ENCODE measurements at places on chromosomes 11 and 22.

DNA sequence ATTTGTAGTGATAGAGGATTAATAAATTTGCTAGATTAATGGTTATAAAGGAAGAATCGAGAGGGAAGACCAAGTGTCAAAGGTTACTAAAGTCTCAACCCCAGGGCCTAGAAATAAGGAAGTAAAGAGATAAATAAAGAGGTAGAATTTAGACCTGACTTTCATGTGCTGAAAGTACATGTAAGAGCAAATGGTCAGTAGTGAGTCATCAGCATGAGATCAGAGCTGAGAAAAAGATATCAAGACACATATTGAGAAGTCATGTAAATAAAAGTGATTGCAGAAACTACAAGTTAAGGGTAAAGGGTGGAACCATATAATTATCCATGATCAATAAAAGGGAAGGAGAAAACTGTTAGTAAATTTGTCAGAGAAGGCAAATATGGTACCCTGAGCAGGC lies 1.4 kb upstream of the OR8B8 start:
- no peak for DNase-seq

DNA sequence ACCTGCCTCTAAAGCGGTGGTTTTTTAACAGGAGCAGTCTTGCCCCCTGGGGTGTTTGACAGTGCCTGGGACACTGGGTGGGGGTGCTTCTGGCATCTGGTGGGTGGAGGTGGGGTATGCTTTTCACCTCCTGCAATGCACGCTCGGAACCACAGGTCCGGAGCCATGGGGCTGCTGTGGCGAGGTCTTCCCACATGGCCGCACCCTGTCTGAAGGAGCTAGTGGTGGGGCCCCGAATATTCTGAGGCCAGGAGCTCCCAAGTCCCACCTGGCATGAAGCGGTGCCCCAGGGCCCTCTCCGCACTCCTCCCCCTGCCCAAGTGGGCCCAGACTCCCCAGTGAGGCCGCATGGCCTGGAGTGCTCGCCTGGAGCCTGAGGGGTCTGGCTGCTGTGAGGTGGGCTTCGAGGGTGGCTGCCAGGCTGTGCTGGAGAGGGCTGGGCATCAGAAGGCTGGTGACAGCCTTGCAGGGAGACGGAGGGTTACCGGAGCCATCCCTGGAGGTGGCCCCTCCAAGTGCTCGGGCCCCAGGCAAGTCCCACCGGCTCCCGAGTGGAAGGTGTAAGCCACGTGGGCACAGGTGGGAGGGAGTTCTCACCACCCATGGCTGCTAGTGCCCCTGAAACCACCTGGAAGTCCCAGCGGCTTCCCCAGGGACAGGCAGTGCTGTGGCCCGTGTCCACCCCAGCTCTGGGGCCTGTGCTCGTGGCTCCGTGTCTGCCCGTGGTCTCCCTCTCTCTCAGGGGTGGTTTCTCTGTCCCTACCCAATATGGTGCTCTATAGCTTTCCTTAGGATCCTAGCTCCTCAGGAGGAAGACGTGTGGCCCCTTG lies 15.1 kb downstream of the TBX1 start:
- no peak for DNase-seq

- no peak for DNase-seq
These were observed 78.3 kb downstream of the CTTN start for GRCh38 chr11:70476669-70477068.

DNA sequence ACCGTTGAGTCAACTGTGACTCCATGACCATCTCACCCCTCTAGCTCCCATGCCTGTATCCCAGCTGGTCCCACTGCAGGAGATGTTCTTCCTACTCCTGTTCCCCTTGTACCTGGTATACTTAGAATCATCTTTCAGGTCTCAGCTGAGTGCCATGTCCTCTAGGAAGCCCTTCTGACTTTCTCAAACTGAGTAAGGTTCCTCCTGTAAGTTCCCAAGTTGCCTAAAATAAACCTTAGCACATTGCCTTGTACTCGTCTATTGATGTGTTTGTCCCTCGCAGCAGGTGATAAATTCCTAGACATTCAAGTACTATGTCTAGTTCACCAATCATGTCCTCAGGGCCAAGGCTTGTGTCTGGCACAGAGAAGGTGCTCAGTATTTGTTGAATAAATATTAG lies 18.4 kb upstream of the ASCC2 start:
- no peak for DNase-seq

GRCh38 chr11:74220376-74220775 lies 49.3 kb downstream of the PPME1 start:
- DNase-seq = no peak

GRCh38 chr11:19432370-19433061 lies 191.8 kb upstream of the E2F8 start:
- DNase-seq = no peak

- peak; percentile 74 for DNase-seq
These were observed 528 bp upstream of the ARRB1 start for GRCh38 chr11:75351791-75352587.

DNA sequence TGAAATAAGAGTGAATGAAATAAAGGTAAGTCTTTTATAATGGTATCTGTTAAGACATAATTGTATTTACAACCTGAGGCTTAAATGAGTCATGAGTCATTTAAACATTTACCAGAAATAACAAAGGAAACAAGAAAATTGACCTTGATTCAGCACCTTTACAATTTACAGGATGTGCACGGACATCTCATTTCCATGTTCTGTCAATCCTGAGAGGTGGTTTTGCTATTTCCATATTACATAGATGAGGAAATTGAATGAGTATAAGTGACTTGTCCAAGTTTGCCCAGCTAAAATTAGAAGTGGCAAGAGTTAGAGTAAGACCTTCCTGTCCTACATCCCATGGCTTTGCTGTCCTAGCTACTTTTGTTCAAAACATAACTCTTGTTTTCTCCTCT lies 89.1 kb downstream of the TRIM44 start:
- DNase-seq = no peak

DNA sequence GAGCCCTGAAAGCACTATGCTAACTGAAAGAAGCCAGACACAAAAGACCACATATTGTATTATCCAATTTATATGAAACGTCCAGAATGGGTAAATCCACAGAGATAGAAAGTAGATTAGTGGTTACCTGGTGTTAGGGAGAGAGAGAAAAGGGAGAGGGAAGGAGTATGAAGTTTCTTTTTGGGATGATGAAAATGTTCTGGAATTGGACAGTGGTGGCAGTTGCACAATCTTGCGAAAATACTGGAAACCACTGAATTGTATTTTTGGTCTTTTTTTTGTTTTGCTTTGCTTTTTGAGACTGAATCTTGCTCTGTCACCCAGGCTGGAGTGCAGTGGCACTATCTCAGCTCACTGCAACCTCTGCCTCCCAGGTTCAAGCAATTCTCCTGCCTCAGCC lies 63.5 kb downstream of the MRTFA start:
- DNase-seq = no peak

All from T-helper 1 cell (primary cell).